ENCODE measurements at places on chromosomes 1 and 21.

DNA sequence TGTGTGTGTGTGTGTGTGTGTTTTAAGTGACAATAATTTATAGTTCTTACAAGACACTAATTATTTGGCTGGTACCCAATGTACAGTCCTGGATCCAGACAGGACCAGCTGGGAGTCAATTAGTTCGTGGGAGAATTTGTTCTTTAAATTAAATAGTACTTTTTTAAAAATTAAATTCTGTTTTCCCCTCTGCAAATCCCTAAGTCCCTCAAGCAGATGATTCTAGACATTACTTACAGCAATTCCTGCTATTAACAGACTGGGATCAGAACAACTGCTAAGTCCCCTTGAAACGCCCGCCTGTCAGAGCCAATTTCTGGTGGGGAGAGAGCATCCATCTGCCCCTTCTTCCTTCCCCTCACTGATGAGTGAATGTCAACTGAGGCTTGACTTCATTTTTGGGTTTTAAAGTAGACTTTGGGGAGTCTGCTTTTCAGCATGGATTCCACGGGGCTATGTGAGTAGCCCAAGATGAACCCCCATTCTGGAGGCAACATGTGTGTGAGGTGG is 83.9 kb downstream of the SMYD2 start:
- DNase-seq: no peak

- DNase-seq: no peak
Observed at GRCh38 chr1:190847166-190847565, 369.5 kb upstream of the BRINP3 start.

DNA sequence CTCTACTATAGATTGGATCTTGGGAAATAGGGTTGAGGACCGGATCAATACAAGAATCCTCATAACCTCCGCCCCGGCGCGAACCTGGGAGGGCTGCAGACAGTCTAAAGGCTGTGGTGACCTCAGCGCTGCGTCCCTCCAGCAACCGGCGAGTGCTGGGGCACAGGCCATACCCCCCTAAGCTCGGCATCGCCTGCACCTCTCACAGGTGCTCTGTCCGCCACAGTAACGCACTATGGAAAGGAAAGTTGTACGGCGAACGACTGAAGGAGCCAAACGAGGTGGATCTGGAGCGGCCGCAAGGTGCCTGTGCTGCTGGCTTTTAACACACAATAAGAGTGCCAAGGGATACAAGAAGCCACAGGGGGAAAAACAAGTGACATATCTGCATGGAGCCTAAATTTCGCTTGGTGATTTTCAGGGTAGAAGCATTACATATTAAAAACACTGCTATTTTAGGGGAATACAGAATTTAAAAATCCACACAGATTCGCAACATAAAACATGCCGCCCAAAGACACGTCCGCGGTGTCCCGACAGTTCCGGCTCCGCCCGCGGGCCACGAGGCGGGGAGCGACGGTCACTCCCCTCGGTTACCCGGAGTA is 1.4 kb upstream of the RBM15 start:
- DNase-seq: no peak

DNA sequence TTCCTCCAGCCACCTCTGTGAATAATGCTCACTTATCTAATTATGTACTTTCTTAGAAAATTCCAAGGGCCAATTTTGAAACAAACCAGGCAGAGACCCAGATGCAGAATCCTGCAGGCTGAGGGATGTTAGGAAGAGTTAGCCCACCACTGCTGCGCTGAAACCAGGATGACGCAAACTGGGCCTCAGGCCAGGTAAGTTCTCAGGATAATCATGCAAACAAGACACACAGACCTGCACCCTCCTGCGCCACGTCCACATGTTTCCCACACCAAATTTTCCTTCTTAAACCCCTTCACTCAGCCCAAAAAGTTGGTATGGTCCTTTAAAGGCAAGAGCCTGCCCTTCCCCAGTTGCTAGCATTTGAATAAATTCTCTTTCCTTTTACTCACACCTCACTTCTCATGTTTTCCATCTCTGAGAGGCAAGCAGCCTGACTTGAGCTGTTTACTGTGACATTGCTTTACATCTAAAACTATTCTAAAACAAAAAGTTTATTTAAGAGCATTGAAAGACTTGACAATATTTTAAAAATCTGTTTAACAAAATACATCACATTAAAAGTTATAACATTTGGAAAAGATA is 887.1 kb downstream of the LRRIQ3 start:
- DNase-seq: no peak

DNA sequence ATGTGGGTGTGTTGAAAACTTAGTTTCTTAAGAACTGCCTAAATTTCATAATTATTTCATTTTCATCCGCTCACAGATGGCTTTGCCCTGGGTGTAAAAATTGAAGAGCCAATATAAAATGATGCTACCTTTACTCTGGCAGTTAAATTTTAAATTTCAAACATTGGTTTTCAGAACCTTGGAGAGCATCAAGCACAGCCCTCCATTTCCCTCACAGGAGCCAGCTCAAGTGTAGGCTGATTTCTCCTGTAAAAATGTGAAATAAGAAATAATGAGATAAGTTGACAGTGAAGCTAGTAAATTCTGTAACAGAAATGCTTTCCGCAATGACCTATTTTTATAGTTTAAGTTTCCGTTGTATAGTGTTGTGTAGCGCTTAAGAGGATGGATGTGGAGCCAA is 53.9 kb upstream of the AKT3 start:
- DNase-seq: no peak

- no peak for DNase-seq
Observed at GRCh38 chr1:186618401-186619170, 61.6 kb downstream of the PTGS2 start.

DNA sequence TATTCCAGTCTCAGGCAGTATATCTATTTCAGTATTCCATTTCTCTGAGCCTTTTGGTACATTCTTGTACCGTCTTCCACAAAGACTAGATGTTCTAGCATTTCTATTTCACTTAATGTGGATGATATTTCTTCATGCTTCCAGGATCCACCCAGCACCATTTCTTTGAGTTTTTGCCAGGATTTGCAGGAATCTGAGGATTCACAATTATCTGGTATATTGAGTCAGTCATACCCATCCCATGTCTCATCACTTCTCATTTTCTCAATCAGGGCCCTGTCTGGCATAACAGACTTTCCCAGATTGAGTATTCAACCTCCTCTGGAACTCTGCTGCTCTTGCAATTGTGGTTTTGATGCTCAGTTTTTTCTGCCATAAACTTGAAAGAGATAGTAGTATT is 20.9 kb upstream of the COL11A1 start:
- DNase-seq: no peak

GRCh38 chr1:160544647-160545046 is 21.6 kb upstream of the SLAMF6 start:
- no peak for DNase-seq

GRCh38 chr1:59928996-59929395 is 2.4 kb upstream of the CYP2J2 start:
- no peak for DNase-seq

DNA sequence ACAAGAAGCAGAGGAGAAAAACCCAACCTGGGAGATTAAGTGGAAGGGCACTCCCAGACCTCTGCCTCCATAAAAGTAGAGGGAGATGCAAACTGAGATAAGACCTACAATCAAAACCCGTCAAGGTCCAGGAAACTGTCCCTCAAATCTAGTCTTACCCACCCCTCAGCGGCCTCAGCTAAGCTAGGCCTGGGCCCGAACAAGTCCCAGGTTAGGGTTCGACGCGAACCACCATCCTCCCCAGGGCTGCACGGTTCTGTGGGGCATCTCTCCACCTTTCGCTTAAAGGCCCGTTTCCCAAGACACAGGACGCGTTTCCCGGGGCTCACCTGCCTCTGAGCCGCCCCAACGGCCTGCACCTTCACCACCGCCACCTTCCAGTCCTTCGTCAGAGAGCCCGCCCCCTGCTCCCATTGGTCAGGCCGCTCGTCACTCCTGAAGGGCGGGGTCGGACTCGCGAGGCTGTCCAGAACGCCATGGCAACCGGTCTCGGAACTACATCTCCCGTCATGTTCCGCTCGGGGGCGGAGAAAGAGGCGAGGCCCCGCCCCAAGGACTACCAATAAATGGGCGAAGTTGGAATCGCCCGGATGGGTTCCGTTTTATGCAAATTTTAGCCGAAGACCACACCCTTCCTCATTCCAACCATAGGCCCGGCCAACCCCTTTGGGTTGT is at the start of gene CRYZL1:
TSS of gene CRYZL1 (minus strand) at position 390 of the 675 bp plus-strand sequence. CDS start 10,190 bp downstream, outside the sequence.
- DNase-seq: peak; percentile 98

DNA sequence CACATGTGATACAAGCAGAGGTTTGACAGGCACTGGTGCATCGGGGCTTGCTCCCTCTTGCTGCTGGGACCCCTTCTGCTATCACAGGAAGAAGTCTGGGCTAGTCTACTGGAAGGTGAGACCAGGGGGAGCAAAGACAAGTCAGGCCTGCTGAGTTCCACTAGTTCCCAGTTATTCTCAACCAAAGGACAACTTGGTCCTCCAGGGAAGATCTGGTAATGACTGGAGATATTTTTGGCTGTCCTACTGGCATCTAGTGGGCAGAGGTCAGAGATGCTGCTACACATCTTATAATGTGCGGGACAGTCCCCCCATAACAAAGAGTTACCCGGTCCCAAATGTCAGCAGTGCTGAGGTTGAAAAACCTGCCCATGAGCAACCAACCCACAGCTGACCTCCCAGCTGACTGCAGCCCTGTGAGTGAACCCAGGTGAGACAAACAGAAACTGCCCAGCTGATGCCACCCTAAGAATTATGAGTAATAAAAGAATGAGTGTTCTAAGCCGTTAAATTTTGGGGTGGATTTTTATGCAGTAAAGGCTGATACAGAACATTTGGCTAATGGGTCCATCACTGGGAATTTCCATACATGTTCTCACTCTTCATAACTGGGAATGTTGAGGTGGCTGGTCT is 71.6 kb downstream of the NENF start:
- DNase-seq: no peak

GRCh38 chr21:28518630-28519029 is 474.0 kb downstream of the LTN1 start:
- no peak for DNase-seq

DNA sequence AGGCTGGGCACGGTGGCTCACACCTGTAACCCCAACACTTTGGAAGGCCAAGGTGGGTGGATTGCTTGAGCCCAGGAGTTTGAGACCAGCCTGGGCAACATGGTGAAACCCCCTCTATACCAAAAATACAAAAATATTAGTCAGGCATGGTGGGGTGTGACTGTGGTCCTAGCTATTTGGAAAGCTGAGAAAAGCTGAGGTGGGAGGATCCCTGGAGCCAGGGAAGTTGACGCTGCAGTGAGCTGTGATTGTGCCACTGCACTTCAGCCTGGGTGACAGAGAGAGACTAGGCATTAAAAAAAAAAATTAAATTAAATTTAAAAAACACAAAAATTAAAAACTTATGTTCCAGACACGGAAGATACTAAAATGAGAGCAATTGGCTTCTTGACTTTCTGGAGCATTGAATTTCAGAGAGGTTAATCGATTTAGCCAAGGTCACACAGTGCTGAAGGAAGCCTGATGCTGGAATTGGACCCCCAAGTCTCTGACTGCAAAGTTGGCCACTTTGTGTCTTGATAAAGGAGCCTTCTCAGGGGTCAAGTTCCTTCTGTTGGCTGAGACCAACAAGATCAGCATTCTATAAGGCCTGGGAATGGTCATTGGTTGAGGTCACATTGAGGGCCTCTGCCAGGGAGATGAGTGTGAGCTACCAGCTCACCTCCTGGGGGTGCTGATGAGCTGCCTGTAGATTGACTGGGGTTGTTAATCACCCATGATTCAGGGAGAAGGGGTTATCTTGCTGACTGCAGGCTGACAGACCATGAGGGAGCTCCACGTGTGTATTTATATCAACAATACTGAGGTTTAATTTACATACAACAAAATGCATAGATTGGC is 54.3 kb downstream of the RPS6KA1 start:
- DNase-seq: no peak

GRCh38 chr1:64097859-64098258 is 105.6 kb upstream of the UBE2U start:
- DNase-seq: no peak

DNA sequence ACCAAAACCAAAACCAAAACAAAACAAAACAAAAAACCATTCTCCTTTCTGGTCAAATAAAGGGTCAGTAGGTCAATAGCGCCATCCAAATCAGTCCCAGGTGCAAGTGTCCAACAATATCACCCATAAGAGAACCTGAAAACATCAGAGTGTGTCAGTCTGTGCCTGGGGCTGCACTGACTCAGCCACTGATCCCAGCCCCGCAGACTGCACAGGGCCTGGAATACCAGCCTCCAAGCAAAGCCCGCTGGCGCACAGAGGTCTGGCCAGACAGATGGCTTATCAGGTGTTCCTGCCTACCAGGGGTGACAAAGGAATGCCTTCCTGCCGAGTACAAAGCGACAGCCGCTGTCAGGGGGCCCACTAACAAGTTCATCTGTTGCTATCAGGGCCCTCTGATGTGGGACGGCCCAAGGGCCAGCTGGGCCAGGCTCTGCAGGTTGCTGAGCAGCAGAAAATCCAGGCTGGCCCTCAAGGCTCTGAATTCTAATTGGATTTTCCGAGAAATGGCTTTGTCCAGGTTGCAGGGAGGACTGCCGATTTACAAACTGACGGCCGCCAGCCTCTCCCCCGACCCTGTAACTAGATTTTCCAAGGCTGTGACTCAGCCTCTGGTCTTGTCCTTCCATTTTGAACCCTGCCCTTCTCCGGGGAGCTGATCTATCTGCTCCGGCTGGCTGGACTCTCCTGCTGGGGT is 13.7 kb upstream of the TMEM51 start:
- peak; percentile 68 for DNase-seq

DNA sequence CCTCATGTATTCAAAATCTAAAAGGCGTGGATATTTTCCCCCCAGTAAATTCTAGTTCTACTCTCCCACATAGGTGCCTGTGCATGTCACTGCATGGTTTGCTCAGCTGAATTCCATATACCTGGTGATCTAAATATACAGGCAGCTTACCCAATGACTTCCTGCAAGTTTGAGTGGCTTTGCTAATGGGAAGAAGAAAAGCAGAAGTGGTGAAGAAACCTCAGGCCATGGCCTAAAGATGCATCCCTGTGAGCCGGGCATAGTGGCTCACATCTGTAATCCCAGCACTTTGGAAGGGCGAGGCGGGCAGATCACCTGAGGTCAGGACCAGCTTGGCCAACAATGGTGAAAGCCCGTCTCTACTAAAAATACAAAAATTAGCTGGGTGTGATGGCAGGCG is 11.5 kb downstream of the SLC44A3 start:
- DNase-seq: no peak

- no peak for DNase-seq
Observed at GRCh38 chr21:37683396-37684114, 232.7 kb downstream of the KCNJ6 start.

GRCh38 chr1:213987422-213987926 is 299 bp upstream of the PROX1 start:
- no peak for DNase-seq

DNA sequence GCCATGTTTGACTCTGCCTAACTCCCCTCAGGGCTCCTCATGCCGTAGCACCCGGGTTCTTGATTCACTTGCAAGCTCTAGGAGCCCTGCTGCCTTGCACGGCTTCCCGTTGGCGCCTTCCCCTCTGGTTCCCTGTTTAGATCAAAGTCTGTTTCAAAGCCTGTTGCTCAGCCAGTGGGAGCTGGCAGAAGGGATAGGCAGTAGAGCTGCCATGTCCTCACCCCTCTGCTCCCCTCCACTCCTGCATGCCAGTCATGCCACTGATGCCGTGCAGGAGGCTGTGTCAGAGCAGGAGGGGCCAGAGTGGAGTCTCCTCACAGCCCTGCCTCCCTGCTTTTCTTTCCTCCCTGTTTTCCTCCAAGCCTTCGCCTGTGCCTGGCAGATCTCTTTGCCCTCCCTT is 26.5 kb downstream of the HMGCS2 start:
- DNase-seq: peak; percentile 34

- DNase-seq: no peak
Observed at GRCh38 chr1:201216395-201217085, 25.9 kb downstream of the IGFN1 start.

Data from retinal pigment epithelial cell (primary cell).